ENCODE measurements at places on chromosomes 13 and 19. TPM values are rescaled to one million over a fixed set of nuclear protein-coding genes. Genes with fewer than 3 reads are reported as not detected.

The SEMA6B gene
- total RNA-seq: not detected

DNA sequence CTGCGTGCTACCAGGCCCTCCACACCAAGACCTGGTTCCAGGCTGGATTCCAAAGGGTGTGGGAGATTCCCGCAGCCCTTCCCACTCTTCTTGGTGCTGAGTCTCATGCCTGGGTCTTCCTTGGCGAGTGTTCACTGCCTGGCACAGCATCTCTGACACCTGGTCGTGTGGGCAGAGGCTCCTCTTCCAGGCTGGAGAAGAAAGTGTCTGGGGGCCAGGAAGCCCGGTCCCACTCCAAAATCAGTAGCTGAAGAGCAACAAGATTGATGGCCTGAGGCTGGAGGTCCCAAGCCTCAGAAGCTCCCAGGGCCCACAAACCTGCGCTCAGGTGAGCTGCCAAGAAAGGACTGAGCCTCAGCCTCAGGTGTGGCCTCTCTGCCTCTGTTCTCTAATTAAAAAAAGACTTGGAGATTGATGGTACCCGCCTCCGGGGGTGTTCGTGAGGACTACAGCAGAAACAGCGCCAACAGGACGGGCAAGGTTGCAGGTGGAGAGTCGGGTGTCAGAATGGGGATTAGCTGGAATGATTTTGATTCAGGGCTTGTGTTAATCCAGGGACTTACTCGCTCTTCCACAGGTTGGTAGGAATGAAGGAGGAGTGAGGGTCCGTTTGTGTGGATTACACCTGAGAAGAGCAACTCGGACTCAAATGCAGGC lies 217.5 kb downstream of the TEX29 start:
- no peak overlapping the region for H3K27ac ChIP-seq
- H3K27me3 ChIP-seq: peaks cover 54% of the 10 kb centered on the region
- H3K4me1 ChIP-seq: peaks cover 12% of the 10 kb centered on the region
- no peaks in the 10 kb centered on the region for H3K36me3 ChIP-seq

GRCh38 chr13:51919531-51919930 lies 57.8 kb downstream of the CCDC70 start:
- peaks cover 6% of the 10 kb centered on the region for H3K4me1 ChIP-seq
- no peaks in the 10 kb centered on the region for H3K27me3 ChIP-seq
- no peaks in the 10 kb centered on the region for H3K36me3 ChIP-seq
- DNase-seq: no peak

GRCh38 chr13:75704194-75704926 lies 68.2 kb downstream of the LMO7 start:
- no peak overlapping the region for H3K27ac ChIP-seq
- peaks cover 2% of the 10 kb centered on the region for H3K36me3 ChIP-seq
- H3K4me1 ChIP-seq: peaks cover 13% of the 10 kb centered on the region
- no peak overlapping the region for H3K4me3 ChIP-seq

DNA sequence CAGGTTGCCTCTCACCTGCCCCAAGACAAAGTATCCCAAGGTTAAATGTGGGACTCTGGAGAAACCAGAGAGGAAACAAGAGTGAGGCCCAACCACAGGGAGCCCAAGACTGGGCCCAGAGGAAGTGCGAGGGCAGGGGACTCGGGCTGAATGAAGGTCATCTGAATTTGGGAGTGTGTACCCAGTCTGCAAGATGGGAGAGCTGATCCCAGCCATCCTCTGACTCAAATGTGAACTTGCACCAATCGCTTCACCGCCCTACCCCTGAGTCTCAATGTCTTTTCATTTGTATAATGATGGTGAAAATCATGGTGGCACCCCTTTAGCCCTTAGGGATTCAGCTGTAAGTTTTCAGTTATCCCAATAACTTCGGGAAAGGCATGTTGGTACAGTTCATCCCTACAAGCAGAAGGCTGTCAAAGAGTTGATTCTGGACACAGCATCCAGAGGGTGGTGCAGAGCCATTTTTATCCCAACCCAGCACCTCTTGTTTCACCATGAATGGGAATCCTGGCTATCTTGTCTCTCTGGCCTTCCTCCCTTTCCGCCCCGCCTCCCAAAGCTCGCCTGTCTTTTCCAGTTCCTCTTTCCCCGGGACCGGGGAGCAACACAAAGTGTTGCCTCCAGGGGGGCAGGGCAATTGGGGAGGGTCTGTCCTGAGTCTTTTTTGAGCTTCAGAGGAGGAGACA lies 123.4 kb downstream of the NUFIP1 start:
- H3K4me3 ChIP-seq: no peak overlapping the region
- H3K4me1 ChIP-seq: no peaks in the 10 kb centered on the region
- H3K27ac ChIP-seq: no peak overlapping the region

The LILRB3 gene
- total RNA-seq: not detected

The ZNF324 gene
- 12.8 TPM for total RNA-seq

DNA sequence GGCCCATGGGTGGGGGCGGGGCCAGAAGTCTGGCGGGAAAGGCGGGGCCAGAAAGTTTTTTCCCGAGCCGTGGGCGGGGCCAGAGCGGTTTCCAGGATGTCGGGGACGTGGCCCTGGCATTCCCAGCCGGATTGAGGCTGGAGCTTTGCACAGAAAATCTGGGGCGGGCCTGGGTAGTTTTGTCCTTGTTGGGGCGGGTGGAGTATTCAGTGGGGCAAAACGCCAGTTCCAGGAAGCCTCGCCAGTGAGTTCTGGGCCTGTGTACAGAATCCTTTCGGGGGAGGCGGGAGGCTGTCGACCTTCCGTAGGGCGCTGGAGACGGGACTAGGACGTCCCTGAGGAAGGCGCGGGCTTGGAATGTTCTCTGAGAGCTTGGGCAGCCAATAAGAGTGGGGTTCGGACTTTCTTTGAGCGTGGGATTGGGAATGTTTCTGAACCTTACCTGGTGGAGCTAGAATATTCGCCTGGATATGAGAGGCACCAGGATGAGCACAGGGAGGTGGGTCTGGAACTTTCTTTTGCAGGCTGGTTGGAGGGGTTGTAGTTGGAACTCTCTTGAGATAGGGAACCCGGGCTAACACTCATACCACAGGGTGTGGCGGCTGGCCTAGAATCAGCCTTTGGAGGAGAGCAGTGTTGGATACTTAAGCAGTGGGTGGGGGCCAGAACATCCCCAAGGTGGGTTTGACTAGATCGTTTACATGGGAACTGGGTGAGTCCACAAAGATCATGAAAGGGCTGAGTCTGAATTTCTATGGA lies 1.3 kb downstream of the CCDC9 start:
- H3K27ac ChIP-seq: peak overlapping the region; percentile 92
- H3K4me1 ChIP-seq: peaks cover 24% of the 10 kb centered on the region
- peak overlapping the region; percentile 91 for H3K4me3 ChIP-seq
- no peak for DNase-seq
- H3K27me3 ChIP-seq: no peaks in the 10 kb centered on the region
